ENCODE measurements at places on chromosomes 6 and 20. TPM values are rescaled to one million over a fixed set of nuclear protein-coding genes. Genes with fewer than 3 reads are reported as not detected.

The BPI gene
- not detected for total RNA-seq

The MRPS10 gene
- total RNA-seq, result 63.7 TPM

DNA sequence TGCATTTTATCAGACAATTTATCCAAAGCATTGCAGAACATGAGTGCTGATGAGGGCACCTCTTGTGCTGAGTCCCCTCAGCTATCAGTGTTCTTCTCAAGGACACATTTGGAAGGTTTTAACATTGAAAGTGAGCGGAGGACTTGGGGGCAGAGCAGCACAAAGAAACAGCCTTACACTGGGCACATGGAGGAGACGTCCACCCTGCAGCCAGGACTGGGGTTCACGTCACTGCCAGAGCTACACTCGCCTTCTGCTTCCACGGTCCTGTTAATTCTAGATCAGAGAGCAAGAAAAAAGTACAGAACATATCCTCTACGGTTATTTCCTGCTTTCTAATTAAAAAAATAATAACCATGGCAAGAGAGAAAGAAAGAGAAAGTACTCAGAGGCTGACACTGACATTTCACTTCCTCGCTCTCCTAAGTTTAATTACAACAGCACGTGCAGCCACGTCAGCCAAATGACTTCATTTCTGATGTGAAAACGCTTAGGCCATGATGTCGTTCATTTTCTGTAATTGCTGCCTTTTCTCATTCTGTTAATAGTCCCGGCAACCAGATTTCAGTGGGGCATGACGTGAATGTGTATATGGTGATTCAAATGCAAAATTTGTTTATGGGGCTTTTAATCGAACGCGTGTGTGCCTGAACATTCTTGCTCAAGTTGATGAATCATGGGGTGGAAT lies 5.1 kb downstream of the PRND start:
- no peak for DNase-seq

- DNase-seq, result no peak
These were observed 5.6 kb downstream of the PIM1 start for GRCh38 chr6:37175332-37176267.

DNA sequence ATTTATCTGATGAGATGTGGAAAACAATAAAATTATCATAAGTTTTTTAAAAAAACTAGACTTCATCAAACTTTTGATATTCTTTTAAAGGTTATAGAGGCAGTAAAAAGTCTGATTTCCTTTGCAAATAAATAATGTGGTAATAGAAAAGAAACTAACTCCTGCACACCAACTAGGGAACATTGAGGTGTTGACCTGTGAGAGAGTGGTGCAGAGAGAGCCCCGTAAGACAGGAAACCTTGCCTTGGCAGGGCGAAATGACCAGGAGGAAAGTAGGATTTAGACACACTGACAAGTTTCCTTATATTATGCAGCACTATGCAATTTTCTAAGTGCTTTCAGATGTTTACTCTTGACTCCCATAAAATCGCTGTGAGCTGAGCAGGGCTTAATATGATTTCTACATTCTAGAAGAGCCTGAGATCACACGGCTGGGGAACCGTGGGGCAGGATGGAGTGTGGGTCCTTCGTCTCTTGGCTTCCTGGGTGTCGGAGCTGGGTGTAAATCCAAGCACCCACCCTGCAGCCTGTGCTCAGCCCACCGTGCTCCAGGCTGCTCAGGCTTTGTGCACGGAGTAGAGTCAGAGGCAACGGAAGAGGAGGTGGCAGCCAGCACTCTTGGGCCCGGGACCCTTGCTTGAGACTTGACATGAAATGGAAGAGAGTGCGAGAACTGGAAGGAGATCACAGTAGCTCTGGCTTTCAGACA lies 61.3 kb upstream of the FOXQ1 start:
- no peak for DNase-seq

DNA sequence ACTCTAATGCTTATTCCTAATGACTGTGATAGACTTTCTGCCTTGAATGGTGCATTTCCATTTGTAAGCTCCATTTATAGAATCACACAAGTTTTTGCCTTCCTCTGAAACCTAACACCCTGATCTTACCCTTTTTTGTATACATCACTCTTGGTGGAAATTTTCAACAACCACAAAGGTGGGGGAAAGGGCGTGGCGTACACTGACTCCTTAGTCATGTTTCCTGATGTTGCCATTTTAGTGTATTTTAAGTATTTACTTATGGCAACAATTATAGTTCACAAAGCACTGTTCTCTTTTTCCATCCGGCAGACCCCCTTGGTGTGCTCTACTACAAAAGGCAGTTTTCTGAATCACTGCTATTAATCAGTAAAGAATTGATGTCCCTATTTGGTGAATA lies 92.0 kb downstream of the ATXN1 start:
- DNase-seq, result no peak
